Memory B cell (primary cell): ENCODE measurements at places on chromosomes 3 and 15.

GRCh38 chr15:80098341-80098740, 38.9 kb downstream of the ZFAND6 start:
- no peak for DNase-seq

DNA sequence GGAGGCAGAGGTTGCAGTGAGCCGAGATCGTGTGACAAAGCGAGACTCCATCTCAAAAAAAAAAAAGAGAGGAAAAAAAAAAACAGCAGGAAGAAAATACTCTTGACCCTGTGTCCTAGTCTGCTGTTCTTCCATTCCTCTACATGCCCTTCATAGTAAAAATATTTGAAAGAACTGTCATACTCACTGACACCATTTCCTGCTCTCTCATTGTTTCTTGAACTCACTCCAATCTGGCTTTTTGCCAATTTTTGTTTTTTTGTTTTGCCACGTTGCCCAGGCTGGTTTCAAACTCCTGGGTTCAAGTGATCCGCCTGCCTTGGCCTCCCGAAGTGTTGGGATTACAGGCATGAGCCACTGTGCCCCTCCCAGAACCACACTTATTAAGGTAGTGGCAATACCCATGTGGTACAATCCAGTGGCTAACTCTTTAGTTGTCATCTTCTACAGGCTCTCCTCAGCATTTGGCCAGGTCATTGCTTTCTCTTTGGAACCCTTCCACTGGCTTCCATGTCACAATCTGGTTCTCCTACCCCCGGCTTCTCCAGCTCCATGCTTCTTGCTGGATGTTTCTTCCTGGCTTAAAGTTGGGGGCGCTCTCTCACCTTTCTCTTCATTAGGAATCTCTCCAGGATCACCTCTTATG, 238.2 kb upstream of the C2CD4B start:
- DNase-seq, result no peak

DNA sequence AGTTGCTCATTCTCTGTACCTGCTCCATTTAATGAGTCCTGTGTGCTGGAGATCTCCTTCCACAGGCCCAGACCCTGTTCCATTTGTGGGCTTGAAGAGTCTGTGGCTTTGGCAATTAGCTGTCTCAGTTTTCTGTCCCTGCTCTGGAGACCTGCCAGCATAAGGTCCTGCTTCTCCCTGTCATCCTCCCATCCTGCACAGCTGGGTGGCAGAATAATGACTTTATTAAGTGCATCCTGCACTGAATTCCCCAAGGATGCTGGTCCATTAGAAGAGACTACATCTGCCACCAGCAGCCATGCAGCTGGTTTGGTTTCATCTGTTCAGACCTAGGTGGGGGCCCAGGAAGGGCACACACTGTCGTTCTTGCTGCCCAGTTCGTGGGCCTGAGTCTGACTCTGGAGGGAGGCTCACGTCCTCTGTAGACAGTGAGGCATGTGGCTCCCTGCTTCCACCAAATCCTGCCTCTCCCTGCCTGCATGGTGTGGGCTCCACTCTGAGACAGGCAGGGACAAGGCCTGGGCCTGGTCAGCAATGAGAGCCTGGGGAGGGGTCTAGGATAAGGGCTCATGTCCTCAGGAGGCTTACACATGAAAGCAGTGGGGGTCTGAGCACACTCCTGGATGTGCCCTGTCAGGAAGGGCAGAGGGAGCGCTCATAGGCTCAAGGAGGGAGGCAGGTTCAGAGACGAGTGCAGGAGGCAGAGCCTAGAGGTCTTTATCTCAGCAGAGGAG, 78.4 kb upstream of the PRR23E start:
- DNase-seq, result no peak

DNA sequence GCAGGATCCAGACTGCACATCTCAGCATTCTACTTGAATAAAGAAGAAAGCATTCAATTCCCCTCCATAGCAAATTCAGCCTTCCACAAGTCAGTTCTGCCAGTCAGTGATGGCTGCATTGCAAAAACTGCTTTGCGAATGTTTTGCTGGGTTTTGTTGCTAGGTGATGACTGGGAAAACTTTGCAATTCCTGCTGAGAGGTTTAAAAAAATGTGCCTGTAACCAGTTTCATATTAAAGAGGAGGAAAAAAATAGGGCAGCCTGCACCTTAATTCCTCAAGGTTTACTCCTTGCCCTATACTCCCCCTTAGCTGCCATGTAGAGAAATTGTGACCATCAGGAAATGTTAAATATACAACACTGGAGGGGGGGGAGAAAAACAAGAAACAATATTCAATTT, 225.6 kb upstream of the ATP11B start:
- no peak for DNase-seq

DNA sequence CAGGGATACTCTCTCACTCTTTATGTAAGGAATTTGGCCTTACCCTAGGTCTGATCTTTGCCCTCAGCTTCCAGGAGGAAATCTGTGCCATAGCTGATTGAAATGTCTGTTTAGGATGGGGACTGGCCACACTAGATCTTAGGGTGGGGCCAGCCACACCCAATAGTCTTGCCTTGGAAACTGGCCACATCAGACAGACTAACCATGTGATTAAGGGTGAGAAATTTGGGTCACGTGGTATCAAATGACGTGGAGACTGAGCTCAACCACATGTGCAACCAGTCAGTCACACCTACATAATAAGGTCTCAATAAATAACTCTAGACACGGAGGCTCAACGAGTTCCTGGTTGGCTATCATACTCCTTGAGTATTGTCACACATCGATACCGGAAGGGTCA, 113.5 kb downstream of the CNTN3 start:
- DNase-seq, result no peak

DNA sequence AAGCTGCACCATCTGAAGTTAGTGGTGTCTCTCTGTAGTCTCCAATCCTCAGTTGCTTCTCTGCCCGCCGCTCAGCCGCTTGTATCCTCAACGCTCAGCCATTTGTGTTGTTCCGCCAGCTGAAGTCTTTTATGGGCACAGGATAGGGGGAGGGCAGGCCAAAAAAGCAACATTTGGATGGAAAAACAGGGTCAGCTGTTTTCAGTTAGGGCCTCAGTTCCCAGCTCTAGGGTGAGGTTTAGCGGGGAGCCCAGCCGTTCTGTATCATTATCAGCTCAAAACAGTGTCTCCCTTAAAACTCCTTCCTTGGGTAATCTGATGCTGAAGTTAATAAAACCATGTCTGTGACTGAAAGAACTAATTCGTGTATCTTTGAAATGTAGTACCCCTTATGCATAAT, 329.5 kb upstream of the AZI2 start:
- DNase-seq, result no peak

- DNase-seq, result no peak
Measured at GRCh38 chr15:58227706-58228543, 89.7 kb downstream of the AQP9 start.

DNA sequence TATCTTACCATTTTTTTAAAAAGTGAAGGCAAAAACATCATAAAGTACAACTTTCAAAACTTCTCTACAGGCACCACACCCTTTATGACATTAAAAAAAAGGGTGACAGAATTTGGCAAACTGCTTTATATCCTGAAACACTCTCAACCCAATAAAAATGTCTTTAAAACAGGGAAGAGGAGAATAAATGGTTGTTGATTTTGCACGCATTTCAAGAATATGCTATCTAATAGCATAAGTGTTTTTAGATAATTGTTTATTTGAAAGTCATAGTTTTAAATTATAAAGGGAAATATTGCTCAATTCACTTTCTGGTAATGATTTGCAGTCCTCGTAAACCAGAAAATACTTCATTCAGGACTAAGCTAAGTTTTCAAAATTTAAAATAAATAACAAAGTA, 1.7 kb upstream of the PCOLCE2 start:
- DNase-seq, result no peak

DNA sequence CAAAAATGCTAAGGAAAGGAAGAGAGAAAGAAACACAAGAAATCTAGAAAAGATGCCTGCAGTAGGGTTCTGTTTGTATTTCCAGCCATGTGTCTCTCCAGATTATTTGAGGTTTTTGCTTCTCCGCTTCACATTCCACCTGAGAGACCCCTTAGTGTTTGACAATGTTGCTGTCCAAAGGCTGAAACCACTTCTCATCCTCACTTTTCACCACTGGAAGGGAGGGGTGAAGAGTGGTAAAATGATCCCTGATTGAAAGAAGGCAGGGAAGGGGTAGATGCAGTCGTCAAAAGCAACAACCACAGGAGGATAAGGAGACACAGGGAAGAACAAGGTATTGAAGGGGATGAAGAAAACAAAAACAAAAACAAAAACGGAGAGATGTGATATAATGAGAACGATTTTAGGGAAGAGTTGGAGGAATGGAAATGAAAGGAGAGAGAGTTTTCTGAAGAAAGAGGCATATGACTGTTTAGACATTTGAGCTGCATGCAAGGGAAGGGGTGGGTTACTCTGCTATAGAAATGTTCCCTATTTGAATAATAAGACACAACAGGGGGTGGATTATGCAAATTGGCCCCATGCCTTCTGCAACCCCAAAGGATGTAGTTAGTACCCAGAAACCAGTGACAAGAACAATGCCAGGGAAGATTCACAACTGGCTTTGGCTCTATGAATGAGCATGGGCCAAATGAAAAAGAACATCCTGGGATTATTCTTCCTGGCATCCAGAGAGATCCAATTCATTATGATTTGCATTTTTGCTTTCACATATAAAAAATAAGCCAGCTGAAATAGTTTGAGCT, 235.9 kb downstream of the GAP43 start:
- no peak for DNase-seq

DNA sequence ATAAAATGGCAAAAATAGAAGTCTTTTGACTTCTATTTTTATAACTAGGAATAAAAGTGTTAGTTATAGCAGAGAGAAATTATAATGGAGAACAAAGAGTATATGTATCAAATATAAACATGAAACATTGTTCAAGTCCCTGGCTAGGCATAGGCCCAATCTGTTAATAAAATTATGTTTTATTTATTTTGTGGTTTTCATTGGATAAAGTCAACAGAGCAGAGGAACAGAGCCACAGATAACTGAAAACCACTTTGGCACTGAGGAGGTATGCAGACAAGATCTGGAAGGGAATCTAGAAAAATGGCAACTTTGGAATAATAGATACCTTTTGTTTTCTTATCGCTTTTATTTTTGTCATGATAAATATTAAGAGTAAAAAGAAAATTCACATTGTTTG, 50.4 kb upstream of the ICE2 start:
- DNase-seq, result no peak

DNA sequence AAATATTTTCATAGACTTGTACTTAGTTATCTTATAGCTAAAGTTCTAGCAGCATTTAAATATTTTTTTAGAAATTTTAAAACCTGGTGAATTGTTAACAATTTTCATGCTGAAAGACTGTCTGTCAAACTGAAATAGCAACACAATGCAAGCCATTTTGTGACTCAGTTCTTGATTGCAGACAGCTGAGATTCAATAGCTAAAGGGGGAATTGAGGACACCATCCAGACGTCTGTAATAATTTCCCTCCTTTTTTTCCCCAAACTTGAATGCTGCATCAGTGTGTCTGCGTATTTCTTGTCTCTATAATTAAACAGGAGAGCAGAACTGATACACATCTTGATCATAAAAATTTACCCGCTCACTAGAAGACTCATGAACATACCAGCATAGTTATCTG, 468.3 kb downstream of the GBE1 start:
- DNase-seq, result no peak

DNA sequence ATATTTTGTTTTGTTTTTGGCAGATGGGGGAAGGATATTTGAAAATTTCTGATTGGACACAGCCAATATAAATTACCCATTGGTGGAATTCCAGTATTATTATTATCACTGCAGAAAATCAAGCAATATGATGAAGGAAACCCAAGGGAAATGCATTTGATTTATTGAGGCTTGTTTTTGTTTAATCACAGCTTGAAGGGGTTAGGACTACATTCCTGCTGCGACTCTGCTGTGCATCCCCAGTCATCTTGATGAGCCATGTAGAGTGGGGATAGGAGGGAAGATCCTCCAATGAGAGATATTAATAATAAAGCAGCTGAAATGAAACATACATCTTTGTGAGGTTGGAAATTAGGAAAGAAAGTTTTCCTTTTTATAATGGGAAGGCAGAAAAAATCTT, 208.6 kb downstream of the GAP43 start:
- DNase-seq, result no peak

DNA sequence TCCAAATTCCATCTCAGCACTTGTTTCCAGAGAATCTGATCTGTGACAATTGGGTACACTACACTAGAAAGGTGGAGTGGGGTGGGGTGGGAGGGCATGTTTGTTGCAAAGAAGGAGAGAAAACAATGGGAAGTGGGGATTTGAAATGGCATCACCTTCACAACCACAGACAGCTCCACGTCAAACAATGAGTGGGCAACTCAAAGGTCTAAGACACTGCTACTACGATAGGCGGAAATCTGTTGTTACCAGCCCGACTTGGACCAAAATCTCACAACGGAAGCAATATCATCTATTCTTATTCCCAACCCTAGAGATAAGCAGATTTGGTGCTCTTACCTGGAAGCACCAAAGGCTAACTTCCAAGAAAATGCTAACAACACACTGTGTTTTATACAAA, 3.3 kb downstream of the CYP19A1 start:
- no peak for DNase-seq

- no peak for DNase-seq
Measured at GRCh38 chr15:23570486-23570885, 5.0 kb downstream of the MKRN3 start.
